ENCODE measurements at places on chromosomes 5 and 9.

DNA sequence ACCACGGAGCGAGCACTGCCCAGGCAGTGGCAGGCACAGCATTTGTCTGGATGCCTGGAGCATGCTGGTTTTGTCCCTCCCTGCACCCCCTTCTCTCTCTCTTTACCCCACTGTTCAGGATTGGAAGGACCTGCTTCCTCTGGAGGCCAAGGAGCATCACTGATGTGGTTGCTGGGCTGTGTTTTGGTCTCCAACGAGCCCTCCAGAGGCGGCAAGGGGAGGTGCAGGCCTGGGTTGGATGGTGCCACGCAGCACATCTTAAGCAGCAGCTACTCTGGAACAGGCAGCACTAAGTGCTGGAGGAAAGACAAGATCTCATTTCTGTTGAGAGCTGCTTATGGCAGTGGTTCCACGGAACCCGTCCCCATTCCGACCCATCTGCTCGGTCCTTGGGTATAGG lies 139.6 kb downstream of the CMYA5 start:
- no peak for DNase-seq

DNA sequence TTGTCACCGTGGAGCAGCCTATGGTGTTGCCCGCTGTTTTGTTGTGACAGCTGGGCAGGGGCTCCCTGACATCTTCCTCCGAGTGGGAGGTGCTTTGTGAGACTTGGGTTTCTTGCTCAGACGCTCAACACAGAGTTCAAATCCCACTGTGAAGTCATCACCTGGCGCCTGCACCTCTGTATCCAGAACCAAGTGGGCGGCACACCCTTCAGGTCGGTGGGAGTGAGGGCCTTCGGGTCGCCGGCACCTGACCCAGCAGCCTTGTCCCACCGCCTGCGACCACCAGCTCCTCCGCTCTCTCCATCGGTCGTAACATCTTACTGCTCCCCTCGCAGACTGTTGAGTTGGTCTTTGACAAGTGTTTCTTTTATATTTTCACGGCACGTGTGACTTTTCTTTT lies 37.6 kb upstream of the EXOC3 start:
- DNase-seq, result no peak

DNA sequence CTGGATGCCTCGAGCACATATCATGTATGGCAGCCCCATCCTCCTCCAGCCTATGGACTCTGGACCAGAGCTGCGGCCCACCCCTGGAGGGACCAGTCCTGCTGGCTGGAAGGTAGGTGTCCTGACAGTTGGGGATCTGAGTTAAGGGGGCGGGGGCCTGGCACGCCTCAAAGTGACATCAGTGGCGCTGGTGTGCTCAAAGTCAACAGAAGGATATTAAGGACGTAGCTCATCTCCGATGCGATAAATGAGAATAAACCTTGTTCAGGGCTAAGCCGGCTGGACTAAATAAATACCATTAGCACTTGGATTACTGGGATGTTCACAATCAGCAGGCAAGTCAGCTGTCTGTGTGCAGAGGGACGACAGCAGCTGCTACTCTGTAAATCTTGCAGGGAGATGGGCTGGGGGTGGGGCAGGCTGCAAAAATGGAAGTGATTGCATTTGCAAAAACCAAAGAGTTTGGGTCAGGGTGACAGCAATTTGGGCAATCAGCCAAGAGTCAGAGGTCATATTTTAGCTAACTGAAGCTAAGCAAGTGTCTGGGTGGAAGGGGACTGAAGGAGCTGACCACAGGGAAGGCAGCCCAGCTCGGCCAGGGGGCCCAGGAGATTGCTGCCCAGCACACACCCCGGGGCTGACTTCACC lies 80.0 kb upstream of the LRRTM2 start:
- peak; percentile 80 for DNase-seq

- DNase-seq, result no peak
These were observed 20.8 kb upstream of the ZNF354A start for GRCh38 chr5:178751286-178751685.

DNA sequence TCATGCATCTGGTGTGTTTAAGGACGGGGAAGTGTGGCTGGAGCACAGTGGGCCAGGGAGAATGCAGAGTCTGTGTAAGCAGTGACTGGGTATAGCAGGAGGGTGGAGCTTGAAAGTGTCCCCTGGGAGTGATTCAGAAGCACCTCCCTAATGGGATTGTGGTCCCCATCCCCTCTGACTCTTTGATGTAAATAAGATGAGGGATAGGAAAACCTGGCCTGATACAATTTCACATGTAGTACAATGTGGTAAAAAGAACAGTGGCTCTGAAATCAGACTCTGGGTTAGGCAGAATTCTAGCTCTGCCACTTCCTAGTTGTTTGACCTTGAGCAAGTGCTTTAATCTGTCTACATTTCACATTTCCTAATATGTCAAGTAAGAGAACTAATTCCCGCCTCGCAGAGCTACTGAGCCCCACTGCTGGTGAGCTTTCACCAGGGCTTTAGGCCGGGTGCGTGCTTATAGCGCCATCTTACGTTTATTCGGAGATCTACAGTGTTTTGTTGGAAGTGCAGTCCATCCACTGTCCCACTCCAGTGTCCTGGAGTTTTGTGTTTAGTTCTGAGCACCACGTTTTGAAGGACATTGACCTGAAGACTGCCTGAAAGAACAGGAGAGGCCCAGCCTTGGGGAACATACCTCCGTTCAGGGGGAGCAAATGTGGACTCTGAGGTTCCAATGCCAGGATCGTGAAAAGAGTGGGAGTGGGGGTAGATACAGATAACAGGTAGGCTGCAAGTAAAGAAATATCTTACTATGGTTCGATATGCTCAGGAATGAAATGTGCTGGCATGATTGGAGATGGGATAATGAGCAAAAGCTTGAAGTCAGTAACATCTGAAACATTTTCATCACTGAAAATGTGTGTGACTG lies 51.2 kb upstream of the TESK1 start:
- DNase-seq, result peak; percentile 89

DNA sequence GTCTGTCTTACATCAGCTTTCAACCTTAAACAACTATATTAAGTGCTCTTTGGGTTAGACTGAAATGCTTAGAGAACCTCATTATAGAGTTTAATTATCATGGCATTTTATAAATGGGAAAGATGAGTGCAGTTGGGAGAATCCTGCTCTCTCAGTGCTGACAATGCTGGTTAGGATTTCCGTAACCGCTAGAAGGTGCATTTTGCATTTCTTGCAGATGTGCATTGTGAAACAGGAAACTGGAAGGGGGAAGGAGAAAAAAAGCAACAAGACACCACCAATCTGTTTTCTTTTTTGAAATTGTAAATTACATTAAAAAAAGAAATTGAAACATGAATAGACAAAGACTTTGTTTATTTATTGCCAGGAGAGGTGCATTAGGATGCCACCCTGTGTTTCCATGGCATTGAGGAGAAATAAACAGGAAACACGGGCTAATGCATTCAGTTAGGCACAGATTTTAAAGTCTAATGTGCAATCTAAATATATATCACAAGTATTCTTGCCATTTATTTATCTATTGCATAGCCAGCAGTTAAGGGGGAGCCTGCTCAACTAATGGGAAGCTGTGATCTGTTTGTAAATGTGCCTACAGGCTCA lies 478.9 kb downstream of the PSAT1 start:
- no peak for DNase-seq

DNA sequence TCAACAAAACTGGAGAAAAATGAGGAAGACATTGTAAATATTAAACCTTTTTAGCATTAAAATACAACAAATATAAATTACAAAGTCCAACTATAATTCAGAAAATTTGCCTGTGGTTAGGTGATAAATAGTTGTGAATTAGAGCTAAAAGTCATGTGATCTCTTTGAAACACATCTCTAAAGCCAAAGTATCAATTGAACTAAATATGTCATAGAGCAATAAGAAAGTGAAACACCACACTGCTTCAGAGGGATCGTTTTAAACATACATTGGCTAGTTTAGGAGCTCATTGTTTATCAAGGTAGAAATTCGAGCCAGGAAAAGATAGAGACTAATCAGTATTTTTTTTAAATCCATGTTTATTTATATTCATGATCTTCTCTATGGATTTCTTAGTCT lies 606.3 kb upstream of the ITGA1 start:
- DNase-seq, result no peak

- no peak for DNase-seq
These were observed 68.2 kb upstream of the EGFLAM start for GRCh38 chr5:38190111-38190510.

- DNase-seq, result no peak
These were observed 61.9 kb upstream of the GPBP1 start for GRCh38 chr5:57111993-57112392.

DNA sequence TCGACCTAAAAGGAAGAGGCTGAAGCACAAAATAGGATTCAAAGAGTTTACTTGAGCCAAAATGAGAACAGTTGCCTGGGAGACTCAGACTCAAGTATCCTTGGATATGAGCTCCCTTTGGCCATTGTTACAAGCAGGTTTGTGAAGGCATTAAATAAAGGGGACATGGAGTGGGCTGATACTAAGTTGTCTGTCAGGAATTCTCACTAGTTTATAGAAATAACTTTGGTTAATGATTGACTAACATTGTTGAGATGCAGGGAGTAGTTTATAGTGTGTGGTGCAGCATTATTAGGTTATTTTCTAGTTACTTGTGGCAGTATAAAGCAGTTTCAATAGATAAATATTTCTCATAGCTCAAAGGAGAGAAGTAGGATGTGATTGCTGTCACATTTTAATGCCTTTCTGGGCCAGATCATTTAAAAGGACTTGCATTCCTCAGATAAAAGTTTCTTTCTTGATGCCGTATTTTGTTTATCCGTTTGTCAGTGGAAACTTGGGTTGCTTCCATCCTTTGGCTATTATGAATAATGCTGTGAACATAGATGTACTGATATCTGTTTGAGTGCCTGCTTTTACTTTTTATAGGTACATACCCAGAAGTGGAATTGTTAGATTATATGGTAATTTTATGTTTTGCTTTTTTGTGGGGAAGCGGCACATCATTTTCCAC lies 9.1 kb downstream of the AP3S1 start:
- peak; percentile 46 for DNase-seq

DNA sequence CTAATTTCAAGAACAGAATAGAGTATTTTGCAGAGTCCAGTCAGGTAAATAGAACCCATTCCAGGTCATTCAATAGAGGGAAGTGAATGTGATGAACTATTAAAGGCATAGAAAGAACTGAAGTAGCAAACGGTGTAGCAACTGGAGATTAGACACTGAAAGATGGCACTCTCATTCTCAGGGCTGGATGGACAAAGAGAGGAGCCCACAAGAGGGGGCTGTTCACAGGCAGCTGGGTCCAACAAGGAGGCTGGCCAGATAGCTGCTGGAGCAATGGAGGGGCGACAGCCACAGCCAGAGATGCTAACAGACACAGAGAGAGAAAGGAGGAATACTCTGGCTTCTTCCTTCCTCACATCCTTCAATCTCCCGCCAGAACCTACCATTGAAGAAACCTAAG lies 93.1 kb upstream of the SMARCA2 start:
- DNase-seq, result no peak

DNA sequence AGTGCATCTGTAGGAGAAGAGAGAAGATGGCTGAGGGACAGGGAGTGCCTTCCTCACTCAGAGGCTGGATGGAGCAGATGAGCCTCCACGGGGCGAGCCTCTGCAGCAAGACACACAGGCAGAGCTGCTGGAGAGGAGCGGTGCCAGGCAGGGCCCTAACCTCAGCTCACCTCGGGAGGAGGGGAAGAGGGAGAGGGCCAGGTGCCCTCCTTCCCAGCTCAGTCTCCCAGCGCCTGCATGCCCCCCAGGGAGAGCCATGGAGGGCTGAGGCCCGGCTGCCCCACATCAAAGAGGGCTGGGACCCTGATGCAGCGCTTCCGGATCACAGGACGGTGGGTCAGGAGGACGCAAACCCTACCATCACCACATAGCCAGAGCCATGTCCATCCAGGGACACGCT lies 13.6 kb upstream of the SPATA31E1 start:
- DNase-seq, result no peak

- no peak for DNase-seq
These were observed 1.4 kb upstream of the NDFIP1 start for GRCh38 chr5:142107036-142107735.

GRCh38 chr5:153404747-153405146 lies 85.7 kb upstream of the GRIA1 start:
- no peak for DNase-seq

DNA sequence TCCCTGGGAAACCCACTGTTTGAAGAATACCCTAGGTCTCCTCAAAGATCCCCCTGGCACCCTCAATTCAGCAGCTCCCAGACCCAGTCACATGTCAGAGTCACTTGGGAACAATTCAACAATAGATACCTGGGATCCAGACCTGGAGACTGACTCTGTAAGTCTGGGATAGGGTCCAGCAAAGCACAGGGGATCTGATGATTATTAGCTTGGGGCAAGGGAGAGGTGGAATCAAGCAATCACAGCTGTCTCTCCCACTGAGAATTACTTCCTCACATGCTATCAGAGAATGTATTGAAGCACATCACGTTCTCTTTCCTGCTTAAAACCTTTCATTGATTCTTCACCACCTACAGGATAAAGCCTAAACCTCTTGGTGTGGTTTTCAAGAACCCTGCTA lies 5.9 kb downstream of the FAM193B start:
- no peak for DNase-seq

- no peak for DNase-seq
These were observed 457.3 kb upstream of the ARRDC3 start for GRCh38 chr5:91840412-91840811.

DNA sequence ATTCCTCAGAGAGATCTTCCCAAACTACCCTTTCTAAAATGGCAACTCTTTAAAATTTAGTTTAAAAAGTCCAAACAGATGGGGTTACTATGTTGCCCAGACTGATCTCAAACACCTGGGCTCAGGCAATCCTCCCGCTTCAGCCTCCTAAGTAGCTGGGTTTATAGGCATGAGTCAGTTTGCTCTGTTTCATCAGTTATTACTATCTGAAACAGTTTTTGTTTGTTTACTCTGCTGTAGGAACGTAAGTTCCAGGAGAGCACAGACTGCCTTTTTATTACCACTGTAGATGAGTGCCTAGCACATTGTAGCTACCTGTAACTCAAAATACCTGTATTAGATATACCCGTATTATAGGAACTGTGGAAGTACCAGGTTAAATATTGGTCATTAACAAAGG lies 89.4 kb downstream of the UHRF2 start:
- no peak for DNase-seq

DNA sequence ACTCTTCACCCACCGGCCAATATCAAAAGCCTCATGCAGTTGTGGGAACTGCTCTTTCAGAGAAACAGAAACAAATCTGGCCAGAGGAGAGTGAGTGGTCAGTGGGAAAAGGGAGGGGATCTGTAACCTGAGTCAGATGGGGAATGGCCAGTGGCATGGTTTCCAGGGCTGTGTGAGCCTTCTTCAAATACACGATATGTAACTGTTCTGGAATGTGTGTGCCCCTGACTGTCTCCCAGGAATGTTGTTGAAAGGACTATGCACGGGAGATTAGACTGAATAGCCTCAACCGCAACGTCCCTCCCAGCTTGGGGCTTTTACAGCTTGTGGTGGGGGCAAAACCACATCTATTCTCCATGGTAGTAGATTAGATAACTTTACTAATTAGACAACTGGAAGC lies 60.8 kb downstream of the SH3TC2 start:
- DNase-seq, result no peak

GRCh38 chr9:108474356-108474755 lies 381.4 kb downstream of the ACTL7B start:
- DNase-seq, result no peak

GRCh38 chr9:133346021-133346785 lies 1.7 kb downstream of the MED22 start:
- no peak for DNase-seq

Data from pons (tissue), 1 donor.